ENCODE measurements at places on chromosomes 12 and 14. TPM values are rescaled to one million over a fixed set of nuclear protein-coding genes. Genes with fewer than 3 reads are reported as not detected.

TSPAN19 gene
- total RNA-seq: not detected

GRCh38 chr12:116184763-116185162 lies 92.7 kb downstream of the MED13L start:
- H3K27me3 ChIP-seq: no peaks in the 10 kb centered on the region
- no peak overlapping the region for H3K27ac ChIP-seq
- H3K4me3 ChIP-seq: no peak overlapping the region
- no peaks in the 10 kb centered on the region for H3K36me3 ChIP-seq
- H3K4me1 ChIP-seq: no peaks in the 10 kb centered on the region

DNA sequence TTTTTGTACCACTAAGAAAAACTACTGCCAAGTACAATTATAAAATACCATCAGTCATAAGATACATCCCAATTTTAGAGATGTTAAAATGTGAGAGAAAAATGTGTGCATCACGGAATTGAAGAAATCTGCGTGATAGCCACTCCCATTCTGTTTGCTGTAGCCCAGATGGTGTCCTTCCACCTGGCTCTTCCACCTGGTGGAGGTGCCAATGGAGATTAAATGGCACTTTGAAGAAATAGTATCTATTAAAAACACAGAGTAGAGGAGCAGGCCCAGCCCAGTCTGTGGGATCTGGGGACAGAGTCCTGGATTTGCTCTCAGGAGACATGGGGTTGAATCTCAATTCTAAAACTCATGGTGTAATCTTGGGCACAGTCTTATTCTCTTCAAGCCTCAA lies 35.5 kb downstream of the TSPAN11 start:
- no peak for DNase-seq
- H3K27me3 ChIP-seq: no peaks in the 10 kb centered on the region
- H3K4me1 ChIP-seq: no peaks in the 10 kb centered on the region
- H3K36me3 ChIP-seq: no peaks in the 10 kb centered on the region

ART4 gene
- total RNA-seq: 0.68 TPM

DNA sequence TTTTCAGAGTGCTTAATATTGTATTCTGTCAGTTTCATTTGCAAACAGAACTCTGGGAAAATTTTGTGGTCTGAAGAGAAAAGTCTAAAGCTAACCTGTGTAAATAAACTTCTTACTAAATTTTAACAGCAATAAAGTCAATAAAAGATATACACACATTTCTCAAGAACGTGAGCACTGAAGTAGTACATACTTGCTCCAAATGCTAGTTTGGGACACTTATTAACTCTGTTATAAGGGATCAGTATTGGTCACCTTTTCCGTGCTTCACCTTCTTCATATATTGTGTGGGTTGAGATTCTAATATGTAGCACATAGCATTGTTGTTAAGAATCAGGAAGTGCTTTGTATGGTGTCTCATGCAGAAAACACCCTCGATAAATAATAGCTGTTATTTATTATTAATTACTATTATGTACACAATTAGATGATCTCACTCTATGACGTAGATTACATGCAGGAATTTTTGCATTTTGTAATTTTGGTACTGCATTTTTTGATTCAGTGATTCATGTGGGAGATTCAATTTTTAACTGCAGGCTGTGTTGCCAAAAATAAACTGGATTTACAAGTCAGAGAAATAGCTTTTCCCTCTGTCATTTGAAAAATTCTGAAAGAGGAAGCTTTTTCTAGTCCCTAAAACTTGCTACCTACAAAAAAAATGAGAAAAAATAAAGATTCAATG lies 300.9 kb downstream of the ACSS3 start:
- H3K27ac ChIP-seq: no peak overlapping the region
- H3K27me3 ChIP-seq: no peaks in the 10 kb centered on the region
- H3K4me1 ChIP-seq: no peaks in the 10 kb centered on the region
- H3K4me3 ChIP-seq: no peak overlapping the region
- no peaks in the 10 kb centered on the region for H3K36me3 ChIP-seq

CLEC12A gene
- 0.18 TPM for total RNA-seq

GRCh38 chr12:12495536-12495935 lies 67.1 kb downstream of the DUSP16 start:
- no peaks in the 10 kb centered on the region for H3K27me3 ChIP-seq
- no peak for DNase-seq
- H3K27ac ChIP-seq: no peak overlapping the region
- no peaks in the 10 kb centered on the region for H3K4me1 ChIP-seq
- H3K4me3 ChIP-seq: no peak overlapping the region

DNA sequence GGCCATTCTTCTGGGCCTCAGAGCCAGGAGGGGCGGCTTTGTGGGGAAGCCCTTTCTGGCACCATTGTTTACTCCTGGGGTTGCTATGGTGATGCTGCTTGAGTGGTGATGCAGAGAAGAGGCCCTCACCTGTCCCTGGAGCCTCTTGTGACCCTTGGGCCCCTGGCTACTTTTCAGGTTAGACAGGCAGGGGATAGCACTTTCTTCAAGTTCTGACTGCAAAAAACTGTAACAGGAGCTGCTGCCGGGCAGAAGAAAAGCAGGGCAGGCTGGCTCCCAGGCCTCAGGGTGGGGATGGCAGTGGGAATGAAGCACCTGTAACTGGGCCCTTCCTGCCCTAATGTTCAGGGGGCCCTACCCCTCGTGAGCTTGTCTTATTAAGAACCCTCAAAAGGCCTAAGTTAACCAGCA lies at the start of gene TEX52:
TEX52 (minus strand) TSS at position 19 of the 411 bp plus-strand sequence; CDS start at position 6, 13 bp downstream.
- H3K36me3 ChIP-seq: no peaks in the 10 kb centered on the region
- no peaks in the 10 kb centered on the region for H3K4me1 ChIP-seq
- H3K4me3 ChIP-seq: no peak within 1 kb of the TSS
- no peak within 1 kb of the TSS for H3K27ac ChIP-seq

RNU6-8 gene
- not detected for total RNA-seq

GRCh38 chr14:103994535-103995184 lies 52.3 kb upstream of the RD3L start:
- DNase-seq: no peak
- H3K27ac ChIP-seq: no peak overlapping the region
- no peaks in the 10 kb centered on the region for H3K27me3 ChIP-seq
- no peaks in the 10 kb centered on the region for H3K4me1 ChIP-seq
- H3K36me3 ChIP-seq: no peaks in the 10 kb centered on the region
- H3K4me3 ChIP-seq: no peak overlapping the region

GRCh38 chr14:75088566-75089373 lies 19.3 kb downstream of the ZC2HC1C start:
- H3K4me3 ChIP-seq: no peak overlapping the region
- no peaks in the 10 kb centered on the region for H3K4me1 ChIP-seq
- DNase-seq: peak; percentile 52
- peaks cover 5% of the 10 kb centered on the region for H3K36me3 ChIP-seq
- H3K27ac ChIP-seq: no peak overlapping the region

GRCh38 chr12:131612092-131612755 lies 98.7 kb upstream of the SFSWAP start:
- no peaks in the 10 kb centered on the region for H3K36me3 ChIP-seq
- H3K27ac ChIP-seq: no peak overlapping the region

- H3K27ac ChIP-seq: no peak overlapping the region
- DNase-seq: no peak
- no peak overlapping the region for H3K4me3 ChIP-seq
- H3K27me3 ChIP-seq: no peaks in the 10 kb centered on the region
- no peaks in the 10 kb centered on the region for H3K36me3 ChIP-seq
These were observed 519 bp downstream of the MORN3 start for GRCh38 chr12:121668750-121669520.

GRCh38 chr12:41739066-41739465 lies 405.6 kb downstream of the GXYLT1 start:
- H3K4me1 ChIP-seq: no peaks in the 10 kb centered on the region
- H3K27ac ChIP-seq: no peak overlapping the region
- DNase-seq: no peak

CLEC14A gene
- total RNA-seq: 16.4 TPM

DNA sequence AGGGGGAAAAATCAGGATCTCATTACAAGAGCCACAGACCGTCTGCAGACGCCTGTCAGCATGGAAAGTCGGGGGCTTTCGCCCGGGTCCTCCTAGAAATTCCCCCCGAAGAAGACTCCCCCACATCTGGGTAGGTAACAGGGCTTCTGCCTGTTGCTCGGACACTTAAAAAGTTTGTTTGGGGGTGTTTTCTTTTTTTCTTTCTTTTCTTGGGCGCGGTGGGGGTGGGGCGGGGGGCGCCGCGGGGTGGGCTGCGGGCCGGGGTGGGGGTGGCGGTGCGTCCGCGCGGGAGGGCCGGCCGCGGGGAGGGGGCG lies 358 bp downstream of the ELK3 start:
- no peaks in the 10 kb centered on the region for H3K4me1 ChIP-seq
- no peak overlapping the region for H3K27ac ChIP-seq
- no peaks in the 10 kb centered on the region for H3K36me3 ChIP-seq
- H3K4me3 ChIP-seq: peak overlapping the region; percentile 65

CISTR gene
- total RNA-seq: not detected

GRCh38 chr12:52221912-52222457 lies 11.1 kb upstream of the KRT7 start:
- no peak overlapping the region for H3K4me3 ChIP-seq
- H3K36me3 ChIP-seq: no peaks in the 10 kb centered on the region
- DNase-seq: no peak
- no peak overlapping the region for H3K27ac ChIP-seq
- H3K27me3 ChIP-seq: no peaks in the 10 kb centered on the region

GRCh38 chr14:24984846-24985589 lies 64.9 kb downstream of the STXBP6 start:
- H3K4me3 ChIP-seq: no peak overlapping the region
- no peaks in the 10 kb centered on the region for H3K36me3 ChIP-seq
- no peaks in the 10 kb centered on the region for H3K27me3 ChIP-seq
- no peaks in the 10 kb centered on the region for H3K4me1 ChIP-seq
- H3K27ac ChIP-seq: peak overlapping the region; percentile 47

SYT1 gene
- 6.1 TPM for total RNA-seq

DNA sequence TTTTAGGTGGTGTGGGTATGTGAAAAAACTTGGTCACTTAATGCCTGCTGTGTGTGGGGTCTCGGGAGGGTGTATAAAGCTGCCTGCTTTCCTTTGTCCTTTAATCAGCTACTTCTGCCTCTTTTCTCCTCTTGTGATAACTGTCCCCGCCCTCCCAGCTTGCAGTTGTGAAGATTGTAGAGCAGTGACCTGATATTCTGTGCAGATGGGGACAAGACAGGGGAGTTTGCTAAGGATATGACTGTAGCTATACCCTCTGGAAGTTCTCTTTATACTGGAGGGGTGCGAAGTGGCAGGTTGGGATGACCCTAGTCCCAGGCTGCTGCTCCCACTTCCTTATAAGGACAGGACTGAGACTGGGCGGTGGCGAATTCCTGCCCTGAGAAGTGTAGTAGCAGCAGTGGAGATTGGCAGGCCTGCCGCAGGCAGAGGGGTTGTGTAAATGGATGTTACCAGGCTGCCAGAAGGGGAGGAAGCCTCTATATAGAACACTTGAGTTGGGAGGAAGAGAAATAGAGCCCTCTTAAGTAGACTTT lies 835 bp downstream of the MYL6 start:
- peaks cover 12% of the 10 kb centered on the region for H3K4me1 ChIP-seq
- peak; percentile 88 for DNase-seq
- peaks cover 12% of the 10 kb centered on the region for H3K36me3 ChIP-seq
- H3K27me3 ChIP-seq: no peaks in the 10 kb centered on the region
- peak overlapping the region; percentile 98 for H3K27ac ChIP-seq
- H3K4me3 ChIP-seq: peak overlapping the region; percentile 58

DNA sequence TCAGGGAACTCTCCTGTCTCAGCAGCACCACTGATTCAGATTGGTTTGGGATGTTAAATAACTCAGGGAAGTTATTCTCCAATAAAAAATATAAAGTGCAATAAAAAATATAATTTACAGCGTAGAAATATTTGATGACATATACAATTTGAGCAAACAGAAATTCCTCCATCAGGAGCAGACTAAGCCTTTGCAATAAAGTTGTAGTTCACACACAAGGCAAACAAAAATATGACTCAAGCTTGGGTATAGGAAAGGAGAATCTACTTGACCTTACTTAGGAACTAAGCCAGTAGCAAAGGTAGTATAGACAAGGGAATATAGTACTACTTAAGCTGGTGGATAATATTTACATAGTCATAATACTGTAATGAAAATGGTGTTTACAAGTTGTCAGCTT lies 264.1 kb downstream of the KIF21A start:
- no peak for DNase-seq
- H3K27ac ChIP-seq: no peak overlapping the region
- H3K4me1 ChIP-seq: no peaks in the 10 kb centered on the region

DNA sequence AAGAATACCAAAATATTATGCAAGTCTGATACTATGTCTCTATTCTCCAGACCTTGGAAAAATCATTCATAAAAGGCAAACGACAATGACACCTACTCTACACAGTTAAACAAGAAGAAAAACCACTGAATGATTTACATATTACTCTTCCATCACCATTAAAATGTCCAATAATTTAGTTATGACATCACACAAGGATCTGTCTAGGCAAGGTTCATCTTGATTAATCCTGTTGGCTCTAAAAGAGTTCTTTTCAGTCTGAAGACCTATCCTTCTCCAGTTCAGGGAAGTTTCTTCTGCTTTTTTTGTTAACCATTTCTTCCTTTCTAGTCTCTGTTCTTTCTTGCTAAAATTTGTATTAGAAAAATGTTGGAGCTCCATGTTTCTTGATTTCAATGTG lies 64.0 kb downstream of the OSBPL8 start:
- no peak overlapping the region for H3K27ac ChIP-seq
- H3K4me3 ChIP-seq: no peak overlapping the region
- no peaks in the 10 kb centered on the region for H3K4me1 ChIP-seq
- DNase-seq: no peak

DNA sequence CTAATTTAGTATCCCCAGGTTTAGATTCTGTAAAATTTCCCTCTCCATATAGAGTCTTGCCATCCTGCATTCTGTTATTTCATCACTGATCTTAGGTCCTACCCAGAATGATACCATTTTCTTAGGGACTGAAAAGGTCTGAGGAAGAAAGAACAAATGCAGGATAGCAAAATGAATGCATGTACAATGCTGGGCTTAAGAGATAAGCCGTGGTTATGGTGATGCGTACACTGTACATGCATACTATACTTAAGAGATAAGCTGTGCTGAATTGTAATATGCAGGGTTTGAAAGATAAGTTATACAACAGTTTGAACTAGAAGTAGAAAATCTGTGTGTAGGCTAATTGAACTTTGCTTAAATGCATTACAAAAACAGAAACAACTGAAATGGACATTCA lies 416.2 kb downstream of the C12orf50 start:
- no peak overlapping the region for H3K27ac ChIP-seq
- no peaks in the 10 kb centered on the region for H3K36me3 ChIP-seq
- DNase-seq: no peak
- no peaks in the 10 kb centered on the region for H3K27me3 ChIP-seq
